ENCODE measurements at places on chromosomes 12 and 14.

GRCh38 chr14:99718031-99718810, 34.1 kb downstream of the CYP46A1 start:
- no peak for DNase-seq

DNA sequence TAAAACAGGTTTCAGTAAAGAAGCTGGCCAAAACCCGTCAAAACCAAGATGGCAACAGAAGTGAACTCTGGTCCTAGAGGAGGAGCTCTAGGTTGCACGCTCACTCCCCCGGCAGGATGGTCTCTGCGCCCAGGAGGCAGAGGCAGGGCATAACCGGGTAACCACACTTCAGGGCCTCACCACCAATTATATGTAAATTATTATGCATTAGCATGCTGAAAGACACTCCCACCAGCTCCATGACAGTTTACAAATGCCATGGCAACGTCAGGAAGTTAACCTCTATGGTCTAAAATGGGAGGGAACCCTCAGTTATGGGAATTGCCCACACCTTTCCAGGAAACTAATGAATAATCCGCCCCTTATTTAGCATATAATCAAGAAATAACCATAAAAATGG, 20.1 kb upstream of the SLC6A12 start:
- DNase-seq = no peak

GRCh38 chr12:25151476-25151875, 43.5 kb downstream of the DNAI7 start:
- no peak for DNase-seq

GRCh38 chr12:41940571-41940970, 204.1 kb downstream of the GXYLT1 start:
- no peak for DNase-seq

- DNase-seq = peak; percentile 32
Measured at GRCh38 chr12:52691076-52691840, 11.1 kb upstream of the KRT1 start.

GRCh38 chr12:42204819-42205218, 33.2 kb downstream of the YAF2 start:
- no peak for DNase-seq

GRCh38 chr12:113136128-113136989, 798 bp upstream of the RASAL1 start:
- DNase-seq = peak; percentile 28

DNA sequence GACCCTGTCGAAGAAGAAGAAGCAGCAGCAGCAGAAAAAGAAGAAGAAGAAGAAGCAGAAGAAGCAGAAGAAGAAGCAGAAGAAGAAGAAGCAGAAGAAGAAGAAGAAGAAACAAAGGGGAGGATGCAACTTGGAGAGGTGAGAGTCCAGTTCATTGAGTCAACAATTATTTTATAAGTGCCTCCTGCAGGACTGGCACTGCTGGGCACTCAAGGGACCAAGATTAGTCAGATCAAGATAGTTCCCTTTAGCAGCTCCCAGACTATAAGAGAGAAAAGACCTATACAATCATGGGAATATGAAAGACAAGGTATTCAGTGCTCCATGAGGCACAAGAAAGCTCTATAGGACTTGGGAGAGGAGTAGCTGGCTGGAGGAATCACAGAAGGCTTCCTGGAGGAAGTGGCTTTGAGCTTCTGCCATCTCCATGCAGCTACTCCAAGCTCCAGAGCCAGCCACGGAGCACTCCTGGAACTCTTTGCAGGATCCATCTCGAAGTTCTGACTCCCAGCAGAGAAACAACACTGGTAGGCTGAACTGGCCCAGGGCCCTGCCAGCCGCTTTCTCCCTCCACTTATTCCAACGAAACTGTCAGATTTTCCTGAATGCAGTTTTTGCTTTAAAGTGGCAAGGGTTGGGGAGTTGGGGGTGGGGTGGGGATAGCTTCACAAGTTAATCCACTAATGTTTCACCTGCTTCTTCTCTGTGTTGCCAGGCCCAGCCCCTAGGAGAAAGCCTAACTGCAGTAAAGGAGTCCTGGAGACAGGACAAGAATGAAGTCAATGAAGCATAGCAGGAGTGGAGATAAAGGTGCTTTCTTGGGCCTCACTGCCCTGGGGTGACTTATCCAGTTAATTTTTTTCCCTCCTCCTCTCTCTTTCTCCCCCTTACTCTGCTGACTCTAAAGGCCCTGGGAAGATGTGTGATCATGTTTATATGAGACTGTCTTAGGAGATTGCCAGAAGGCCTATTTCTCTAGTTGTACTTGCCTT, 140.1 kb upstream of the PARP11 start:
- no peak for DNase-seq

DNA sequence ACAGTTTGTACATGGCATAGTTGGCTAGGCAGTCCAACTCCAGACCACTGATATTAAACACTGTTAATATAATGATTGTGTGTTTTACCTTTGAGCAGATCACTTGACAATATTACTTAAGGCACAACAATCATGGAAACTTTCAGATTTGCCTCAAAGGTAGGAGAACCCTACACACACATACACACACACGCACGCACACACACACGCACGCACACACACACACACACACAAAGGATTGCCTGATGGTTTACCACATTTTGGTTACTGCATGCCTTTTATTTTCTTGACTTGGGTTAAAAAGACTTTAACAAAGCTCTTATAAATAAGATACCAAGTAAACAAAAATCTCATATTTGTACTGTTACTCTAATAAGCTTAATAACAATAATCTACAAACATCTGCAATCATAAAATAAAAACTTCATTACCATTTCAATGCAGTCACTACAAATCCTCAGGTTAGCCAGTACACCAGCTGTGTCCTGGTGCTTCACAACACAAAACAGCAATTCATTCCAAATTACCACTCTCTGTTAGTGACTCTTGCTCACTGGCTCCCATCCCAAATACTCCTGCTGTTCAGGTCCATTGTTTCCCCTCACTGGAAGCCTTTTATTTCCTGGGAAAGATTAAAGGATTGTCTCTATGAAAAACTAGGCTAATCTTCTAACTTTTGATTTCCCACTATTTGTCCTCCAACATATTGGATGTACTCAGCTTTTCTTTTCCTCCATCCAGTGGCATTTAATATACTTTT, 175.2 kb upstream of the ATP2B1 start:
- no peak for DNase-seq

- no peak for DNase-seq
Measured at GRCh38 chr14:92917041-92917940, 5.7 kb upstream of the CHGA start.

DNA sequence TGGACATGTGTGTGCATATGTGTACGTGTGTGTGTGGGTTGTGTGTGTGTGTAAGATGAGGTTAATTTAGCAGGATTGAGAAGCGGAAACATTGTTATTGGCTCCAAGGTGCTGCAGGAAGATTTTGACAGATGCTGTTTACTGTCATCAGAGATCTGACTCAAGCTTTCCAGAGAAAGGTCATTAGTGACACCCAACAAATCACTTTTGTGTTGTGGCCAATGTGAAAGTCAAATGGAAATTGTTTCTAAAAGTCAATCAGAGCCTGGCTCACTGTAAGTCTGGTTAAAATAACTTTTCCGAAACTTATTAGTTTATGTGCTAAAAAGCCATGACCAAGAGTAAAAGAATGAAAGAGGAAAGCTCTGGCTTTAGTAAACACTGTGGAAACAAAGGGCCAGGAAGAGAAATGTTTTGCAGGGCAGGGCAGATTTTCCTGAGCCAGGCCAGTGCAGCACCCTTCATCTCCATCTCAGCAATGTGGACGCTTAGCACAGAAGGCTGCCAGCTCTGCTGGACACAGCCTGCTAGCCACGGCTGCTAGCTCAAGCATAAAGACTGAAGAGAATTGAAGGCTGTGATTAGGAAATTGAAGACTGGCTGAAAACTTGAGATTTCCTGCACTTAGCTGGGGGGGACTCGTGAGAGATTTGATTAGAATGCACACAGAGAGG, 235.8 kb downstream of the NEDD1 start:
- DNase-seq = no peak

GRCh38 chr12:120356567-120357030, 12.4 kb downstream of the MSI1 start:
- DNase-seq = peak; percentile 70

DNA sequence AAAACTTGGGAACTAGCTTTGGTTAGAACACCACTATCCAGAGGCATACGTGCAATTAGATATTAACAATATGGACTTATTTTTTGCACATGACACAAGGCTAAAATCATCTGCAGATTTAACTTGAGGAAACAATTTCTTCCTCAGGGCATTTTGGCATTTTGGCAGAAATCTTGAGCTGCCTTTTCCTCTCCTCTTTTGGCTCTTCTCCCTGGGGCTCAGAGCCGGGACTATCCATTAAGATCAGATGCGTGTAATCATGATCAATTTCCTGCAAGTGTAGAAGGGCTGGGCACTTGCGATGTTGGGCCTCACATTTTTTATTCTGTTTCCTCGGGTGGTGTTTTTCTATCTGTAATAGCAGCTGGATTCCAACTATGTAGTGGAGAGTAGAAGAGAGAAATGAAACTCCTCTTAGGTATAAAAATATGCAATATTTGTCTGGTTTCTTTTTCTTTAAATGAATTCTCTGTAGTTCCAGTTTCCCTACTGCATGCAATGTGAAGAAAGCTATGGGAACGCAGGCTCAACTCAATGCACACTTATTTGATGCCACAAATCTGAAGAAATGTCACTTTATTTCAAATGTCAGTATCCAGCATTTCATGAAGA, 1010.8 kb downstream of the FLRT2 start:
- DNase-seq = no peak

- no peak for DNase-seq
Measured at GRCh38 chr14:44966601-44967336, 4.8 kb downstream of the TOGARAM1 start.

GRCh38 chr12:116603546-116604177, 44.5 kb downstream of the MAP1LC3B2 start:
- DNase-seq = no peak

- DNase-seq = peak; percentile 45
Measured at GRCh38 chr14:98548071-98548686, 723.8 kb downstream of the BCL11B start.

All from activated T-cell treated with anti-CD3 and anti-CD28 coated beads for 24 hours (primary cell).